ENCODE measurements at places on chromosomes 11 and 22.

GRCh38 chr11:114889594-114890011 is 211.3 kb downstream of the NXPE2 start:
- DNase-seq = no peak

GRCh38 chr11:119352857-119353260 is 6.4 kb upstream of the MFRP start:
- no peak for DNase-seq

- DNase-seq = peak; percentile 58
Measured at GRCh38 chr11:119210050-119210449, 3.9 kb downstream of the CBL start.

DNA sequence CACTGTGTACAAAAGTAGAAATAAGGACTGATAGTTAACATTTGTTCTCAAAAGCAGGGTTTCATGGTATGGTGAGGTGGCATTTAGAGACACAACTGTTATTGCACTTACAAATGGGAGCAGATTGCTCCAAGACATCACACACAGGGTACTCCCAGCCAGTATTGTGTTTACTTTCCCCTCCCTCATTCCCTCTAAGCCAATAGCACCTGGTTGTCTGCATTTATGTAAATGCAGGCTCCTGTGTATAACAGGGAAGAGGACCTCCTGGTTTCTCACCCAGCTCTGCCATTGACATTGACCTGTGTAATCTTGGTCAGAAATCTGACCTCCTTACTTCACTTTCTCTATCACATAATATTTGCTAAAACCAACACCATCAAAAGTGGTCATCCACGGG is 154.4 kb downstream of the NAV2 start:
- DNase-seq = no peak

GRCh38 chr11:117002639-117003299 is 95.5 kb downstream of the SIK3 start:
- peak; percentile 39 for DNase-seq

DNA sequence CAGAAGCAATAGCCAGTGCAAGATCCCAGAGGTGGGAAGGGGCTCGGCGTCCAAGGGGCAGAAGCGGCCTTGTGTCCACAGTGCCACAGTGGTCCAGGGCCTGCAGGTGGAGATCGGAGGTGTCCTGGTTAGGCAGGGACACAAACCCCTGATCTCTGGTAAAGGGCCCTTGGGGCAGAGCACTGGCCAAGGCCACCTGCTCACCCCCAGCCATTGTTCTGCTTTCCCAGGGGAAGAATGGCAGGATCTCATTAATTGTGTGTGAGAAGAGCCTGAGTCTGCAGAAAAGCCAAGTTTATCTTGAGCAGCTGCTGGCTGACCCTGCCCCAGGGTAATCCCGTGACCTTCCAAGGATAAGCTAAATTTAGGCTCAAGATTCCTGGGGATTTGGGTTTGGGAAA is 3.1 kb upstream of the CLDN5 start:
- no peak for DNase-seq

GRCh38 chr11:70358753-70359152 is 39.6 kb upstream of the CTTN start:
- peak; percentile 89 for DNase-seq

GRCh38 chr11:70530010-70530409 is 131.7 kb downstream of the CTTN start:
- no peak for DNase-seq

- no peak for DNase-seq
Measured at GRCh38 chr11:2599561-2600189, 100.1 kb downstream of the KCNQ1OT1 start.

- no peak for DNase-seq
Measured at GRCh38 chr11:89443361-89444322, 47.5 kb downstream of the NOX4 start.

DNA sequence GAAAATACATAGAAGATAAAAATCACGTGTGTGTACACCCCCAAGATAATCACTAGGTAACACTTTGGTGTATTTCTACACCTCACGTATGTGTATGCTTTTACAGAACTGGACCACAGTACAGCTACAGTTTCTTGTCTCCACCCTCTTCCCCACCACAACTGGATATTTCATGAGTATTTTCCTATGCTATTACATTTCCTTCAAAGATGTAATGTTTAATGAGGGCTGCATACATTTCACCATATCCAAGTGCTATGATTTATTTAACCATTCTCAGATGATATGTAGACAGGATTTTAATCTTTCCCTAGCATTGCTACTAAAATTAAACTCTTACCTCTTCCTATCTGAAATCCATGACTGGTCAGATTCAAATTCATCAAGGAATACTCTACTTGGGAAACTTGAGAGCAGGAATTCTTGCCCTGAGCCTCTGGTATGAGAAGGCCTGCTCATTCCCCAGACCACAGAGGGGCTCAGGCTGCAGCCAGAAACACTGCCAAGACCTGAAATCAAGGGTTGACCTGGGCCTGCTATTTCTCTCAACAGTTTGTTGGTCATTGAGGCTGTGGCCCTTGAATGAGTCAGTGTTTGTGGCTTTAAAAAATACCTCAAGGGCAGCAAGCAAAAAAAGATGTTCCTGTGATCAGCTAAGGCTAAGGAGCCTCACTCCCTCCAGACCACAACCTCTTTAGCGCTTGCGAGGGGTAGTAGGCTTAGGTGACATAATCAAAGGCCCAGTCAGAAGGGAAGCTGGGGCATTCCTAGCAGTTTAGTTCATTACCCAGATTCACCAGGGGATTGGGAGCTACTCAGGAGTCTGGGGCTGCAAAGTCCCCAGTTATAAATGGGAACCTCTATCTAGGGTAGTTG is 55.5 kb downstream of the ABTB2 start:
- no peak for DNase-seq

DNA sequence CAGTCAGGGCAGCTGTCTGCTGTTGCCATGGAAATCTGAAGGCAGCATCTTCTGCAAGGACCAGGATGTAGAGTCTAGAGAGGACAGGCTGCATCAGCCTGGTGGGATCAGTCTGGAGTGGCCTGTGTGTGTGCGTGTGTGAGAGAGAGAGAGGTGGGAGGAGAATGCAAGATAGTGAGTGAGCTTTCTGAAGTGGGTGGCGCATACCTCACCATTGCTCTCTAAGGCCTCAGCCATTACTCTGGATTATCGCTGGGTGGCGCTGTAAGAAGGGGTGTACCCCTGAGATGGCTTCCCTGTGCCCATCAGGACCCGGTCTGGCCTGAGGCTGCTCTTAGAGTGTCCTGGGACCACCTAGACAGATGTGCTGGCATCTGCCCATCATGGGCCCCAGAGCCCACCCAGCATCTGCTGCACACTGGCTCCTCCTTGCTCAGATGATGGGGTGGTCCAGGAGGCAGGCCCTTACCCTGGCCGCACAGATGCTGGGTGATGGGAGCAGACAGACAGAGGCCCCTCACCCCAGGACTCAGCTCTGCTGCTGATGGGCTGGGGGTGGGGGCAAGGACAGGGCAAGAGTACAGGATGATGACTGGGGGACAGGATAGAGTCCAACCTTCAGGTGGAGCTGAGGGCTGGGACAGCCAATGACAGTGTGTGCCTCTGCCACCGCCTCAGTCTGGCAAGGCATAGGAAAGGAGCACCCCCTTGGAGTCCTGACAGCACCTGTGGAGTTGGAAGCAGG is 25.7 kb upstream of the TUB start:
- DNase-seq = no peak

DNA sequence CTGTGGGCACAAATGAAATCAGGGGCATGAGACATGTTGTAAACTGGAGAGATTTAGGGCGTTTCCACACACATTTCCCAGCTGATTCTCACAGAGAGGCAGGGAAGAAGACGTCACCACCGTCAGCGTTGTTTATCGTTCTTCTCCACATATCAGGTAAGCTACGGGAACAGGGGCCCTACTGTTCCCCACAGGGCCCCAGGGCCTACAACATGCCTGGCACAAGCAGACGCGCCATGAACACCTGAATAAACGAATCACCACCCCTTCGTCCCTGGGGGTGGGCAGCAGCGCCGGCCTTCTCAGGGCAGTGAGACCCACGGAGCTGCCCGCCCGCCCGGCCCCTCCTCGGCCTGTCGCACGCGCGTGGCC is 342 bp downstream of the EFCAB6 start:
- no peak for DNase-seq

- DNase-seq = no peak
Measured at GRCh38 chr11:120465921-120466534, 45.5 kb upstream of the GRIK4 start.

DNA sequence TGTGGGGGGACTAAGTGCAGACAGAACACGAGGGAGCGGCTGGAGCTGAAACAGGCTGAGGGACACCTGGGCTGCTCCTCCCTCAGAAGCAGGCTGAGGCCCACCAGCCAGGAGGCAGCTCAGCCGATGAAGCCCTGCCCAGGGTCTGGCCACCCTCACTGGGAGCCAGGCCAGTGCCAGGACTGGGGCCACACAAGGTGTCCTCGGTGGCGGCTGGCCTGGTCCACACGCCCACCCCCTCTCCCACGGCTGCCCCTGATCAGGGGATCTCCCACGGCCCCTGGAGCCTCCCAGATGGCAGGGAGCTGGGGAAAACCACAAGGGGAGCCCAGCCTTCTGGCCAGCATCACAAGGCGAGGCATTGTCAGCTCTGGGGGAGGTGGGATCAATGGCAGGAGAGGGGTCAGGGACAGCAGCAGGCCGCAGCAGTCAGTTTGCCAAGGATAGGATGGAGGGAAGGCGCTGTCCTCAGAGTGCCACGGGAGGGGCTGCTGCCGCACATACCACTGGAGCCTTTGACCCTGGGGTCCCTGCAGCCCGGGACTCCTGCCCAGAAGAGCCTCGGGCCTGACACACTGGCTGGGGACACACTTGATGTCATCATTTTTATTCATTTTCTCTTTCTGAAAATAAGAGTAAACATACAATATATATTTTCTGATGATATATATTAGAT is 11.7 kb upstream of the RASL10A start:
- DNase-seq = no peak

GRCh38 chr11:26264266-26264665 is 67.7 kb upstream of the ANO3 start:
- DNase-seq = no peak

- DNase-seq = no peak
Measured at GRCh38 chr22:24137595-24137994, 43.7 kb upstream of the SUSD2 start.

DNA sequence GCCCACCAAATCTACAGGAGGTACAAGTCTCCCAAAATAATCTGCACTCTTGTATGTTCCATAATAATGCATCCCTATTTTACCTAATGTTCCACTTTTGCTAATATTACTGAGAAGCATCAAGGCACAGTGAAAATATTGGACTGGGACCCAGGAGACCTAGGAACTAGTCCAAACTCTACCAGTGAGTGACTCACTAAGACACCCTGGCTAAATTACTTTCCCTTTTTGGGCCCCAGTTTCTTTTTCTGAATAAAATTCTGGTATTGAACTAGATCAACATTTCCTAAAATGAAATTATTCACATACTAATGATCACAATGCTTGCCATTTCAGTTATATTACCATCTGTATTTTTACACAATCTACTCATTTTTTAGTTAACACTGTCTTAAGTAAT is 19.6 kb downstream of the THAP12 start:
- no peak for DNase-seq

DNA sequence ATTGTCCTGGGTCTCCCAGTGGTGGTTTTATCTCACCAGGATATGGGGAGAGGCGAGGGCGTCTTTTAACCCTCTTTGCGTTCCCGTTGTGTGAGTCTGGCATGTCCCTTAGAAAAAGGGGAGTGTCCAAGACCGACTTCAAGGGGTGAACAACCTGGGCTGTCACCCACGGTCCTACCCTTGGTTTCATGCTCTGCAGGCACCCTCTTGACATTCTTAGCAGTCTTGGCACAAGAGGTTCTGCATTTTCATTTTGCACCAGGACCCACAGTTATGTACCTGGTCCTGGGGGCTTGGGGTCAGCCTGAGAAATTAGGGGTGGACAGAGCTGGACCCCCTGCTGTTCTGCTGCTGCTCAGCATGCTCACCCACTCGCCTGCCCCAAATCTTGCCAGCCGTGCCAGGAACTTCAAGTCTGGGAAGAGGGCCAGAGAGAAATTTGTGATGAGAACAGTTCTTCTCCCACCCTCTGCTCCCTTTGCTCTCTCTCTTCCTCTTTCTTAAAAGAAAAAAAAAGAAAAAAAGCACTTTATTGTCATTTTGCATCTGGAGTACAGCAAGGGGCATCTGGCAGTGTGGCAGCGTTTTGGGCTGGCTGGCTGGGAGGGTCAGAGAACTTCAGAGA is 471.2 kb downstream of the MIAT start:
- DNase-seq = peak; percentile 24

DNA sequence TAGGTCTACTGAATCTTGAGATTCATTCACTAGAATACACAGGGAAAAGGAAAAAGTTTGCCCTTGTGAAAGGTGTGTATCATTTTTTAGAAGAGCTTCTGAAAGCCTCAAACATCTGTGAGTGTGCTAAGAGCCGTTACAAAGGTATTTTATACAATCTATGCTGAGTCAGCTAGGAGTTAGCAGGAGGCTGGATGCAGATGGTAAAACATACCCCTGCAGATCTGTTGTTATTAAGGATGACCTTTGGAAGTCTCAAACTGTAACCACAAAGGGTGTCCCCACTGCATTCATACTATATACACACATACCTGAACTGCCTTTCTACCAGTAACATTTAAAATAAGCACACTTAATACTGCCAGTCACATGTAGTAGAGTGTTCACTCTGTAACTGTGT is 8.4 kb upstream of the C11orf91 start:
- no peak for DNase-seq

- no peak for DNase-seq
Measured at GRCh38 chr11:124878759-124879492, 13.7 kb downstream of the ROBO3 start.

DNA sequence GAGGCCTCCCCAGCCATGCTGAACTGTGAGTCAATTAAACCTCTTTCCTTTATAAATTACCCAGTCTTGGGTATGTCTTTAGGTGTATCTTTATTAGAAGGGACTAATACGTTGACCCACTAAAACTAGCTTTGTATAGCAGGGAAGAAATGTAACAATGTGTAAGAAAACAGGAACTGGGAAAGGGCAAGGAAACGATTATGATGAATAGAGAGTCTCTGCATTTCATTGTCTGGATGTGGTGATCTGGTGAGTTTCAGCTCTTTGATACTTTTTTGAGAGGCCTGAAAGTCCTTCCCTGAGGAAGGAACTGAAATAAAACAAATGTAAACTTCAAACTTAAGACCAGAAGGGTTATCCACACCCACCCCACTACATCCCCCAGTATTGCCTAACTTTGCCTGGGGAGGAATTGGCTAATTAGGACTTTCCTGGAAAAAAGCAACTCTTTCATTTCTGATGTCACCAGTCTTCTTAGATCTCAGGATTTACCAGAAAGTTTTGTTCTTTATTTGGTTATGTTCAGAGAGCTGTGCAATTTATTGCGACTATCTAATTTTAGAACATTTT is 119.0 kb downstream of the LDLRAD3 start:
- peak; percentile 73 for DNase-seq

All from inflammatory macrophage (primary cell).